ENCODE measurements at places on chromosomes 5 and 9.

GRCh38 chr5:172971482-172971881 is 12.1 kb upstream of the ATP6V0E1 start:
- no peak for DNase-seq

- no peak for DNase-seq
These were observed 16.8 kb downstream of the C1QTNF3 start for GRCh38 chr5:34026089-34026761.

DNA sequence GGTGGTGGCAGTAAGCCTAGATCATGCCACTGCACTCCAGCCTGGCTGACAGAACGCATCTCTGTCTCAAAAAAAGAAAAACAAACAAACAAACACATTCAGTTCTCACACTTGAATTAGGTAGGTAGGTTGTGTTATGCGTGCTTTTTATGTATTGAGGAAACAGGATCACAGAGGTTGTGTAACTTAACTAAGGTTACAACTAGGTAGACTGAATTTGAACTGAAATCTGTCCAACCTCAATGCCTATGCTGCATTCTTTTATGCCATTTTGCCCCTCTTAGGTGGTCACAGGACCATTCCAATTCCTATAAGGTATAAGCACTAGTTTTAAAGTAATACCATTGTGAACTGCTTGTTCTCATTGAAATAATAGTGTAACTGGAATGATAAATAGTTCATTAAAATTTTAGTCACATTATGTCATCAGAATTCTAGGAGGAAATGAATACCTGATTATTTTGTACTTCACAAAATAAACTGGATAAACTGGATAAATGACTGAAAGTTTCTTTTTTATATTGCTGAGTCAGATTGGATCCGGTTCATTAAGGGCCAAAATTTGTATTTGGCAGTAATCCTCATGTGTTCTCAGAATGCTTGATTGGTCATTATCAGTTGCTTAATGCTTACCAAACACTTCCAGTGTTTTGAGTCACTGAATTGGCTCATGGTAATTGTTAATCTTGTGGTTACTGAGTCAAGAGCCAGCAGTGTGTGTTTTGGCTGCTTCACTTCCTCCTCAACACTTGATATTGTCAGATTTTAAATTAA is 7.1 kb downstream of the UBAP1 start:
- DNase-seq, result no peak

- DNase-seq, result no peak
These were observed 90.4 kb upstream of the SV2C start for GRCh38 chr5:75992753-75993152.

- DNase-seq, result no peak
These were observed 25.8 kb upstream of the HMCN2 start for GRCh38 chr9:130239741-130240241.

DNA sequence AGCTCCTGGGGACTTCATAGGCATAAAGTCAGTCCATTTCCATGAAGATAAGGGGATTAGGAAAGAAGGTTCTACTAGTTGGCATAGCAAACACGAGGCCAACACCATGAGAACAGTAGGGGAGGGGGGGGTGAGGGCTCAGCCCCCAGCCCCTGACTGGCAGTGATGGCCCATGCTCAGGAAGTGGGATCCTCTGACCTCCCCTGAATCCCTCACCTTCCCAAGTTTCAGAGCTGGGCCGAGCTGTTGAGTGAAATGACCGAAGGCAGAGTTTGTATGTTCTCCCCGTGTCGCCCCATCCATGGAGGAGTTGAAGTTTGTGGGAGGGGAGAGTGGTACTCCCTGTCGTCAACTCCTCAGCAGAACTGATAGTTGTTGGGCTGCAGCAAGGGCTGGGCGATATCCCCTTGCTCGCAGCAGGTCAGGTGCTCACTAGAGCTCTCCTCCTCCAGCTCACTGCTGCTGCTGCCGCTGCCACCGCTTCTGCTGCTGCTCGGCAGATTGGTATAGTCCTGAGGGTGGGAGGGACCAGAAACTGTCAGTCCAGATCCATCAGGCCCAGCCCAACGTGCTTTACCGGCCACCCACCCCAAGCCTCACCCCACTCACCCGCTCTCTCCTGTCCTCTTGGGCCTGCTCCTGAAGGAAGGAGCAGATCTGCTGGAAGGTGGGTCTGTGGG is 32.5 kb downstream of the CSF1R start:
- DNase-seq, result no peak

DNA sequence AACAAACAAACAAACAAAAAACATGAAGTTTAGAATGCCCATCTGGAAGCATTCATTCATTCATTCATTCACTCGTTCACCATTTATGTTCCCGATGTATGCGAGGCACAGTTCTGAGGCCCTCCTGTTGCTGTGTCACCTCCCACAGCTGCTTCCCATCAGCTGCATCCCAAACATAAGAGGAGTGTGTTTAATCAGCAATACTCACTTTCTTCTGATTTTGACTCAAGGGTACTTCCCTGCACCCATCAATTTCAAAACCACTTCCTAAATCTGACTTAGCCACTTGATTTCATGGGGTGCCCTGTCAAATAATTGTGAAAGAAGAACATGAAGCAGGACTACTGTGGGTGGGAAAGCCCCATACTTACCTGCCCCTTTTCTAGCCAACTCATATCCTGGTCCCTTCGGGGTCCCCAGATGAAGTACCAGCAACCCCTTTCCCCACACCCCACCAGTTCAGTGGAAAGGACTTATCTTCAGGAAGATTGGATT is 128.0 kb upstream of the IL12B start:
- DNase-seq, result no peak

DNA sequence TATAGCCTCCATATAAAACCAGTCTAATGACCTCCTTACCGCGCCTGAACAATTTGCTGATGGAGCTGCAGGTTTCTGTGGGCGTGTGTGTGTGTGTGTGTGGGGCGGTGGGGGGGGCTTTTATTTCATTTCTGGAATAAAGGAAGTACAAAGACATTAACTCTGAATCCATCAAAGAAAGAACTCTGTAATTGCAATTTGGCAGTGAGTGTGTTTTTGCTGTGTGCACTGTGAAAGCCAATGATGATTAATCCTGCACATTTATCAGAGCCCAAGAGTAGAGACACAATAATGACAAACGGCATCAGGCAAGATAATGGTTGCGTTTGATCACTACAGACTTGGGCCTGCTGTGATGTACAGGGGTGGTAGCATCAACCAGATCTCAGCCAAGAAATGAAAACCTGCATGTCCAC is 29.3 kb upstream of the NDFIP1 start:
- no peak for DNase-seq

DNA sequence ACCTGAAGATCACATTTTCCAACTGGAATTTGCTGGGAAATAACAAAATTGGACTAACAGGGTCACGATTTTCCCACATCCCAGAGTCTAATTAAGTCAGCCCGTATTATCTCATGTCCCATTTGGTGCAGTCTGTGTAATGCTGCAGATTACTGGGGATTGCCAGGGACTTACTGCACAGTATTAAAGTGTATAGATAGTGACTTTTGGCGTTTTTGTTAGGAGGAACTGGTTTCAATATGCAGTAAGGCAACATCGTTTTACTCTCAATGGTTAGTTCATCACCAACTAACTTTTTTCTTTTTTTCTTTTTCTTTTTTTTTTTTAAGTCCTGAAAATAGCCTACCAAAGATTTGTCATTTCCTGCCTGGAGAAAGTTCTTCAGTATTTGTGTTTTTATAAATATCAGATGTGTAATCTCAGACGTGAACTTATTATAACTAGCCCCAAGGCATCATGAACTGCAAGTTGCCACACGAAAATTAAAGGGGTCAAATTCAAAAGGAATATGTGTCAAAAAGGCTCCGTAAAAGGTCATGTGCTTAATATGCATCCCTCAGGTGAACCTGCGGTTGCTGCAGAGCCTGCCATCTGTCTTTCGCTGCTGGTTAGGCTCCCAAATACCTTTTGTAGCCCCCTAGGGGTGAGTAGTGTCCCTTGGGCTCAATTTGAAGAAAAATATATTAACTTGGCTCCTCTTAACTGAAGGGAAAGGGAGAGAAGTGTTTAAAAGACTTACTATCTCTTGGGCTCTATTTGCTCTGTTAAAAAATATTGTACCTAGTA is 176.7 kb upstream of the ADAMTSL1 start:
- peak; percentile 58 for DNase-seq

GRCh38 chr5:69074664-69075521 is 18.9 kb upstream of the SLC30A5 start:
- DNase-seq, result no peak

DNA sequence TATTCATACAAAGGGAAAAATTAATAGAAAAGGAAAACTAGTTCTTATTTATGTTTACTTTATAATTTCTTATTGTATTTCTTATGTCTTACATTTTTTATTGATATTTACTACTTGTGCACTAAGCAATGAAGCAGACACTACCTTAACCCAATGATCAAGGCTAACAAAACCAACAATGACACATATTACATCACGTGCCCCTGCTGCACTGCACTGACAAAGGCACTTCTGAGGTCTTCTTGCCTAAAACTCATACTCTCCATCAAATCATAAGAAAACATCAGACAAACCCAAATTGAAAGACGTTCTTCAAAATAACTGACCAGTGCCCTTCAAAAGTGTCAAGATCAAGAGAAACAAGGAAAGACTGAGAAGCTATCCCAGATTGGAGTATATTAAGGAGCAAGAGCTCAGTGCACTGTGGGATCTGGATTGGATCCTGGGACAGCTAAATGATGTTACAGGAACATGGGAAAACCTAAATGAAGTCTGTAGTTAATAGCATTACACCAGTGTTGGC is 230.9 kb downstream of the AUH start:
- DNase-seq, result no peak

GRCh38 chr5:10892147-10892910 is 131.3 kb upstream of the DAP start:
- DNase-seq, result no peak

DNA sequence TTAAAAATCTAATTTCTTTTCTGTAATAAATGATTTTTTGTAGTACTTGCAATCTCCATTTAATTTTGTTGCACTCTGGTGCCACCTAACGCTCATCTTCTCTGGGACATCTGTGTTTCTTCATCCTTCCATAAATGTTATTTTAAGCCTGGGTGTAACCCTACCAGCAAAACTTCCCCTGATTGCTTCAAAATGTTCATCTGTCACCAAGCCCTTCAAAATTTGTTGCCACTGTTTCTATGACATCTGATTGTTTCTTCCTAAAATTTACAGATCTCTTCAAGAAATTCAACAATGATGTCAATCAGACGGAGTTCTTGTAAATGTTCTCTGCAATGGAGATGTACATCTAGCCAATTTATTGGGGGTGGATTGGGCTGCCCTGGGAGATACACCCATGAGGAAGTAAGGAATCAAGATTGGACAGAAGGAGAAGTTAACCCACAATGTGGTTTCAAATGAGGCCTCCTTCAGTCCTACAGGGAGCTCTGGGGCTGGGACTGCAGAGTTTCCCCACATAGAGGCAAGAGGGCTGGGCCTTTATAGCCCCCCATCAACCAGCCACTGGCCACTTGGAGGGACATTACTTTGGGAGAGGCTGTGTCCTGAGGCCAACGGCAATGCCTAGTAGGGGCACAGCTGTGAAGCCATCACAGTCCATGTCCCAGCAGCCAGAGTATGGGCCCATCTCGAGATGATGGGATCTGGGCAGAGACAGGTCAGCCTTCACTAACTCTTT is 23.3 kb downstream of the MCTP1 start:
- no peak for DNase-seq
